ENCODE measurements at places on chromosomes 4 and X.

DNA sequence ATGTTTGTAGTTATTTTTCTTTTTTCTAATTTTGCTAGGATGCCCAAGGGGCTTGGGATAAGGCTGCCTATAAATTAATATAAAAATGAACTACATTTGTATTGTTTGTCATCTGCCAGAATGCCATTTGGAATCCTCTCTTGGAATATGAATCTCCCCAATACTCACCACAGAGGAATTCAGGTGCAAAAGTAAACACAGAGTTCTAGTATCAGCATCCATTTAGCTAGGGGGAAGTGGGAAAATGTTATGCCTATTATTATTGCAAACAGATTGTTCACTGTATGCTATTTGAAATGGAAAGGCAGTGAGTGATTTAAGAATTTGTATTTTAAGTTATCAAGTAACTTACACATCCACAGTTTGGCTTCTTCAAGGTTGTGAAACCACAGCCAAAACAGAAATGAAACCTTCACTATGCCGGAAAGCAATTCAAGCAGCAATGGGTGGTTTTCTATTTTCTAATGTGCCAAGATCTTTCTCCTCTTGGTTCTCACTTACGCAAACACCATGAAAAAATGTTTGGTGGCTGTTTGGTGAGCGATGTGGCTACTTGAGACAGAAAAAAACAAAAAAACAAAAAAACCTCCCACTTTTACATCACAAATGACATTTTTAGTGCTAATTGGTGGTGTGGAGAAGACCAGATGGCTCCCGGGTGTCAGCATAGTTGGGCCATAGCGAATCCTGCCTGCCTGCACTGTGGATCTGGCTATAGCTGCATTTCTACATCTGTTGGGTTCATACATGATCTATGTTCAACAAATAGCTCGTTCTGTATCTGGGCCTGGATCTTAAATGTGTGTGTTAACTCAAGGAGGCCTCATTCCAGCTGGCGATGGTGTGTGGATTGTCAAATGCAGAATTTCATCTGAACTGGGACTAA is 200.8 kb upstream of the GIMD1 start:
- no peak for DNase-seq

DNA sequence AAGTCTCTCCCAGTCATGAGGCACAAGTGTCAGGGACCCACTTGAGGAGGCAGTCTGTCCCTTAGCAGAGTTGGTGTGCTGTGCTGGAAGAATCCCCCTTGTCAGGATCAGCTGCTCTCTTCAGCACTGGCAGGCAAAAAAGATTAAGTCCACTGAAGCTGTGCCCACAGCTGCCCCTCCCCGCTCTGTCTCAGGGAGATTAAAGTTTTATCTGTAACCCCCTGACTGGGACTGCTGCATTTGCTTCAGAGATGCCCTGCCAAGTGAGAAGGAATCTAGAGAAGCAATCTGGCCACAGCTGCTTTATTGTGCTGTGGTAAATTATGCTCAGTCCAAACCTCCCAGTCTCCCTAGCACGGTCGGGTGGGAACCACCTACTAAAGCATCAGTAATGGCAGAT is 37.4 kb upstream of the HEPH start:
- no peak for DNase-seq

GRCh38 chr4:93731456-93731855 is 97.1 kb upstream of the ATOH1 start:
- DNase-seq: no peak

DNA sequence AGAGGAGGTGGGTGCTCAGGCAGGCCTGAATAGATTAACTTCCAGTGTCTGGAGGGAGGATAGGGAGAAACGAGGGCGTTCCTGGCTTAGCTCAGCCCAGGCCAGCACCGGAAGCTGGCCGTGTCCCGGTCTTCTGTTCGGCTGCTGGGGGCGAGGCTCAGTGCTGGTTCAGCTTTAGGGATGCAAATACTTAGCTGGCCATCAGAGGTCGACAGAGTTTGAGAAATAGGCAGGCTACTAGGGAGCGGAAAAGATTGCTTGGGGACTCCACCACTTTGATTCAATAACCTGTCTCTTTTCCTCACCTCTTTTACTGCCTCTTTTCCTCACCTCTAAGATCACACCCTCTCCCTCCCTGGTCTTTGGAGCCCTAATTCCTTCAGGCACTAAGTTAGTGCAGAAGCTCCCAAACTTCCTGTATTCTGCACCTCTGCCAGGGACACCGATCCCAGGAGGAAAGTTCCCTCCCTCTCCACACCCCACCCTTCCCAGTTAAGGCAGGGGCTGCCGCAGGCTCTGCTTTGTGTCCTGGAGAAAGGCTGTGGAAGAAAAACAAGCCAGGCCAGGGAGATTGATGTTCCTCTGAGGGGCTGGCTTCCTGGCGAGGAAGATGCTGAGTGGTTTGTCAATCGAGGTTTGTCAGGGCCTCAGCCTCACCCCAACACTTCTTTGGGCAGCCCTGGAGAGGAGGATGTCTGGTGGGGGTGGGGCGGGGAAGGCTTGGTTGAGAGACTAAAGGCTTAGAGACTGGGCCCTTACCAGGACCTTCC is 6.0 kb upstream of the EFNB1 start:
- DNase-seq: no peak

GRCh38 chr4:41594432-41594831 is 56.5 kb downstream of the LIMCH1 start:
- DNase-seq: no peak

DNA sequence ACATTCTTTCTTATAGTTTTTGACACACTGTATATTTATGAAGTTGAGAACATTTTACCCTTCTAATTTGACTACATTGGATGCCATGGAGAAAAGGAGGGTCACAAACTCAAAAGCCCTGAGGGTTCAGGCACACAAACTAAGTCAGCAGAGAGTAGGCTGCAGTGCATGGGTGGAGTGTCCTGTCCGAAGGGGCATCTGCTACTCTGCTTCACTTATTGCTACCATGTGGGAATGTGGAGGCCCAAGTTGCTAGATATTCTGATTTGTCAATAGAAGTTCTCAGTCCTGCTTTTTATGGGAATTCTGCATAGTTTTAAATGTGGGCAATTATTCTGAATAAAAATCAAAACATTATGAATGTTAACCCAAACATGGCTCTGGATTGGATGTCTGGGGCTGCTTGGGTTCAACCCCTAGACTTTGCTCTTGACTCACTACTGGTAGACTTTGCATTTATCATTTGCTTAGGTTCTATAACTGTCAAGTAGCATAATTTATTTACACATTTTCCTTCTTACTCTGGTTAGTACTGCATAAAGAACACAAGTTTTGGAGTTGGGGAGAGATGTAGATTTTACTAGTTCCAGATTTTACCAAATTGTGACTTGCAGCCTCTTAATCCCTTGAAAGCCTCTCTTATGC is 255.1 kb downstream of the SPRY1 start:
- no peak for DNase-seq

- DNase-seq: no peak
Observed at GRCh38 chr4:81650606-81651242, 179.0 kb upstream of the RASGEF1B start.

- no peak for DNase-seq
Observed at GRCh38 chr4:139975830-139976272, 178.1 kb downstream of the MAML3 start.

DNA sequence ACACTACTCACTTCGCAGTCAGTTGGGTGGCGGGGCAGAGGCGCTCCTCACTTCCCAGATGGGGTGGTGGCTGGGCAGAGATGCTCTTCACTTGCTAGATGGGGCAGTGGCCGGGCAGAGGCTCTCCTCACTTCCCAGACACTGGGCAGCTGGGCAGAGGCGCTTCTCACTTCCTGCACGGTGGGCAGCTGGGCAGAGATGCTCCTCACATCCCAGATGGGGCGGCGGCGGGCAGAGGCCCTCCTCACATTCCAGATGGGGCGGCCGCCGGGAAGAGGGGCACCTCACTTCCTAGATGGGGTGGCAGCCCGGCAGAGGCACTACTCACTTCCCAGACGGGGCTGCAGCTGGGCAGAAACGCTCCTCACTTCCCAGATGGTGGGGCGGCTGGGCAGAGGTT is 199.8 kb downstream of the RTL9 start:
- no peak for DNase-seq

GRCh38 chrX:132088864-132089263 is 39.0 kb downstream of the FRMD7 start:
- DNase-seq: no peak

- DNase-seq: no peak
Observed at GRCh38 chrX:96770315-96770714, 85.7 kb downstream of the DIAPH2 start.

GRCh38 chrX:2526390-2526789 is 25.6 kb upstream of the DHRSX start:
- DNase-seq: no peak

DNA sequence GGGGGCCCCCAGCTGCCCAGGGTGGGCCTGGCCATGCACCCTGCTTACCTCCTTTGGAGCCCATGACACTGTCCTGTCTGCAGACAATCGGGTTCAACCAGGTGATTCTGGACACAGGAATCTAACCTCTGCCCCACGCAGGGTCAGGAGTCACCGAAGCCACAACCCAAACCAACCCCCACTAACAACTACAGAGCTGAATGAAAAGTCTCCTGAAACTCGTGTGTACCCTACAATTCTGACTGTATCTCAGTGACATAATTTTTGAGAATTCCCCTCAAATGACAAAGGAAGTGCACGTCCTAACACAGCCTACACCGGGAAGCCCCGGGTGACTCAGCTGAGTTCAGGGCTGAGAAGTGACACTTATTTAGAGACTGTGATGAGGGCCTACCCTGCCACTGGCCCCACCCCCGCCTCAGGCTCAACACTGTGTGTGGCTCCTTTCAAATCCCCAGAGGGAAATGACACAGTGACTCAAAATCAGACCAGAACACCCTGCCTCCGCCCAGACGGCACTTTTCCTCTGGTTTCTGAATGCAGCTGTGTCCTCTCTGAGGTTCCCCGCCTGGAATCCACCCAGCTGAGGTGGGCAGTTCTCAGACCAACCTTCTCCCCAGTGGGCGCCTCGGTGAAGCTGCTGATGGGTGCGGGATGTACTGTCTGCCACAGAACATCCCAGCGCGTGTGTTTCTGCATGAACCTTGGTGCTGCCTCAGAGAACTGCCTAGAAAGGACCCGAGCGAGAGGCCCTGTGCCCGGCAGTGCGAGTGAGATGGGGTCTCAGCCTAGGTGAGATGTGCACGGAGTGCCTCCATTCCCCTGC is 9.9 kb downstream of the TNIP2 start:
- peak; percentile 98 for DNase-seq

- DNase-seq: no peak
Observed at GRCh38 chr4:10075953-10076391, 40.6 kb downstream of the WDR1 start.

- no peak for DNase-seq
Observed at GRCh38 chr4:165133150-165133549, 20.5 kb upstream of the TMEM192 start.

DNA sequence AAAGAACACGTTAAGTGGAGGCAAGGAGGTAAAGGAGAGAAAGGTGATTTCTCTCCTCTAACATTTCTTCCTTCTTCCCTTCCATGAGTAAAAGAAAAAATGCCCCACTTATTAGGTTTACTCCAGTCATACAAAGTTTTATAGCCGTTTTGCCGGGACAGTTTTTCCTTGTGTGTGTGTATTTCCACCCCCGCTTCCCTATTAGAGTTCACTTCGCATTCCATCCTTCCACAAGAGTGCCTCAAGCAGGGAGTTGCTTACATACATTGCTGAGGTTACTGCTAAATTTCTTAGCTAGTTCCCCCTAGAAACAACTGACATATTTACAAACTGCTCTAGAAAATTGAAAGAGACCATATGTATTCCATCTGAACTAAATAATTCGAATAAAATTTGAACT is 45.2 kb upstream of the BMP15 start:
- no peak for DNase-seq

- DNase-seq: no peak
Observed at GRCh38 chr4:153785910-153786721, 2.8 kb downstream of the SFRP2 start.

- no peak for DNase-seq
Observed at GRCh38 chr4:188975271-188975670, 836.0 kb downstream of the TRIML1 start.

DNA sequence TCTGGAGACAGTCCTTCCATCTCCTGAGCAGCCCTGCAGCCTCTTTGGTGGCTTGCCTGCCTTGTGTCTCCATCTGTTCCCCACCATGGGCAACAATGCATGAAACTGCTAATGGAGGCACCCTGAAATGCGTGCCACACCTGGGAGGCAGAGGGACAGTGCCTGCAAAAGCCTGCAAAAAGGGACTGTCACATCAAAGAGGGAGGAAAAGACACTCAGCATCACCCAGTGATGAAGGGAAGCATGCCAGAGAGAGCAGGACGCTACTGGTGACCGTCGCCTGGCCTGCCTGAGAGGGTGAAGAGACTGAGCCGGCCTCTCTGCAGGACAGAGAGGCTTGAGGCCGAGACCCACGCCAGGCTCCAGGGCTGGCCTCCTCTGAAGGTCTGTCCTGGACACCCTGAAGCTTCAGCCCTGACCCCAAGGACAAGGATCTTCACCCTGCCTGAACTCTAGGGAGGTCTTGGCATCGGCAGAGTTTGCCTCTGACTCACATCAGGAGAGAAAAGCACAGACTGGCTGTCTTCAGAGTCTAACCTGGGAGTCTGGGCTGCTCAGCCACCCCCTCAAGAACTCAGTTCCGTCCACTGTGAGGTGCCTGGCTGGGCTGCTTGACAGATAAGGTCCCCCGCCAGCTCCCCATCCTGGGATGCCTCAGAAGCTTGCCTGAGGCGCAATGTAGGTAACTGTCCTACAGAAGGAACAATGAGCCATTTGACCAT is 8.1 kb downstream of the ACSL1 start:
- no peak for DNase-seq

DNA sequence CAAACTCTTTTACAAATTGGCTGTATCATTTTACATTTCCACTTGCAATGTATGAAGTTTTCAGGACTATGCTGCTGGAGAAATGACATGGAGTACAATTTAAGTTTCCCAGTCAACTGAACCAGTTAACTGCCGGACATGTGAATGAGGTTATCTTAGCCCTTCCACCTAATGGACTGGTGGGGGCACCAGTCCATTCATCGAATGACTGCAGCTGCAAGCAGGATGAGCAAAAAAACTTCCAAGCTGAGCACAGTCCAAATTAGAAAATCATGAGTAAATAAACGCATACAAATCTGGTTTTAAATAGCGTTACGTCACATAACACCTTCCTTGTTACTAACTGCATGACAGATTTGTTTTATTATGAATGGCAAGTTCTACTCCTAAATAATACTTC is 1131.5 kb downstream of the PCDH18 start:
- no peak for DNase-seq

DNA sequence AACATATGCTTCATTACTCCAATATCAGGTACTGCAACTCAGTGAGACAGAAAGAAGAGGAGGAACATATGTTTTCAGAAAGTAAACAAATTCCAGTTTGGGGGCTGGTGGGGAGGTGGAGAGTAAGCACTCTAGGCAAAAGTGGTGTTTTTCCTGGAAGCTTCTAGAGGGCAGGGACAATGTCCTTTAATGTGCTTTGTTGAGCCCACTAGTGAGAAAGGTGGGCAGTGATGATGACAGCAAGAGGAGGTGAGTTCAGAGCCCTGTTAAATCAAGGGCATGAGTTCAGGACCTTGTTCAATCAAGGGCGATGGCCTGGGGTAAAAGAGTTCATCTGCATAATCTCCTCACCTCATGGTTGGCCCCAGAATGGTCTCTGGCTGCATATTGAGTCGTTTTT is 38.4 kb downstream of the GPC3 start:
- DNase-seq: no peak

GRCh38 chr4:102707150-102707549 is 53.6 kb downstream of the MANBA start:
- no peak for DNase-seq

All from activated T-cell treated with anti-CD3 and anti-CD28 coated beads, Interleukin-2, amount 50 U/mL, for 72 hours (primary cell).